ENCODE measurements at places on chromosomes 16 and 17. TPM values are rescaled to one million over a fixed set of nuclear protein-coding genes. Genes with fewer than 3 reads are reported as not detected.

DNA sequence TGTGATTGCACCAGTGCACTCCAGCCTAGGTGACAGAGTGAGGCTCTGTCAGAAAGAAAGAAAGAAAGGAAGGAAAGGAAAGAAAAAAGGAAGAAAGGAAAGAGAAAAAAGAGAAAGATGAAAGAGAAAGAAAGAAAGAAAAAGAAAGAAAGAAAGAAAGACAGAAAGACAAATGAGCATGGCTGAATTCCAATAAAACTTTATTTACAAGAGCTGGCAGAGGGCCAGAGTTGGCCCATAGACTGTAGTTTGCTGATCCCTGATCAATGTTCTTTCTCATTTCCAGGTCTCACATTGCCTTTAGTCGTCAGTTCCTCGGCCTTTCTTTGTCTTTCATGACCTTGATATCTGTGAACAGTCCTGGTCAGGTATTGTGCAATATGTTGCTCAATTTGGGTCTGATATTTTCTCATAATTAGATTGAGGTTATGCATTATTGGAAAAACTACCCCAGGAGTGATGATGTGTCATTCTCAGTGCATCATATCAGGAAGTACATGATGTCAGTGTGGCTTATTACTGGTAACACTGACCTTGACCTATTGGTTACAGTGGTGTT is 68.5 kb upstream of the MED9 start:
- H3K27me3 ChIP-seq, result no peaks in the 10 kb centered on the region
- no peak overlapping the region for H3K27ac ChIP-seq
- H3K36me3 ChIP-seq, result no peaks in the 10 kb centered on the region

GRCh38 chr16:8554881-8555280 is 35.4 kb downstream of the TMEM114 start:
- H3K27me3 ChIP-seq, result peaks cover 5% of the 10 kb centered on the region
- H3K4me3 ChIP-seq, result no peak overlapping the region
- DNase-seq, result no peak
- no peaks in the 10 kb centered on the region for H3K4me1 ChIP-seq
- H3K27ac ChIP-seq, result no peak overlapping the region
- H3K36me3 ChIP-seq, result no peaks in the 10 kb centered on the region

- no peaks in the 10 kb centered on the region for H3K27me3 ChIP-seq
- no peaks in the 10 kb centered on the region for H3K36me3 ChIP-seq
- peak; percentile 50 for DNase-seq
- H3K4me3 ChIP-seq, result no peak overlapping the region
Measured at GRCh38 chr16:17939122-17939536, 397.4 kb downstream of the NPIPA8 start.

- H3K27ac ChIP-seq, result no peak overlapping the region
- peaks cover 43% of the 10 kb centered on the region for H3K27me3 ChIP-seq
- H3K4me3 ChIP-seq, result no peak overlapping the region
Measured at GRCh38 chr17:82226809-82227628, 1.8 kb upstream of the SLC16A3 start.

DNA sequence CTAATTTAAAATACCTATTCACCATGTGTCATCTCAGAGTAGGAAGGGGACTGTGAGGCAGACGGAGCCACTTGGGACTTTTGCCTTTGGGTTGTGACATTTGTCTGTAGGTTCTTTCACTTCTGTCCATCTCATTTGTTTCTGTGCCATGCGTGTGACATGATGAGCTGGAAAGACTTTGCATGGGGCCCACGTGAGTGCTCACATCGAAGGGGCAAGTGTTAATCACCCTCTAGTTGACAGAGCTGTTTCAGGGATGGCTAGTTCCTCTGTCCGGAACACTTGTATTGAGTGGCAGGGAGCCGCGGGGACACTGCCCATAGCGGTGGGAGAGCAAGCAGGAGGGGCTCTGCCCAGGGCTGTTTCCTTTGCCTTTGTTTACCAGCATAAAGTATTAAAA is 112.0 kb downstream of the RPTOR start:
- no peak for DNase-seq
- no peaks in the 10 kb centered on the region for H3K36me3 ChIP-seq
- H3K27me3 ChIP-seq, result no peaks in the 10 kb centered on the region
- H3K4me3 ChIP-seq, result no peak overlapping the region

DNA sequence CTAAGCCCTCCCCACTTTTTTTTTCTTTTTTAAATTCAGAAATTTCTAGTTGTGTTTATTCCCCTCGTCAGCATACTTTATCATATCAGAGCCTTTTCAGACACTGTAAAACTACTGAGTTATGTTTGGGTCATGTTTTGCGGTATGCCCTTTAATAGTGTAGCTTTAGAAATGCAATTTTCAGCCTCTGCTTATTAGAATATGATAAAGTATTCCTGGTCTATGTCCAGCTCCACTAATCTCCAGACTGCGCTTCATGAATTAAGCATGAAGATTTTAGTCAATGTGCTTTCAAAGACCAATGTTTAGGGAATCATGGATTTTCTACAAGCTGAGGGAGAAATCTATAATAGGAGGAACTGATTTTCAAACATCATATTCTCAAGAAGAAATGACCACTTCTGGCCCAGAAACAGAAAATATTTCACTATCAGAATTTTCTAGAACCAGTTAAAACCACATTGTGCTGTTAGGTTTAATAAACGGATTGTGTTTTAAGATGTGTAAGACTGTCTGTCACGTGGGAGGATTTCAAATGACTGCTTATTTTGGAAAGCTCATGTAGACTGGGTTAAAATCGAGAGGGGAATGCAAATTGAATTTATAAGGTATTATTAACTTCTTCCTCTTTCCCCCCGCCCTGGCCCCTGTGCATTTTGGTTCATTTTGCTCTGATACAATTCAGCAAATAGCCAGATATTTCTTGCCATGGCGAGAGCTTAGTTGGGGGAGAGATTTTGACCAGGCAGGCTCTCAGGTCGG is 498.5 kb downstream of the WWOX start:
- H3K36me3 ChIP-seq, result no peaks in the 10 kb centered on the region
- H3K27me3 ChIP-seq, result no peaks in the 10 kb centered on the region
- H3K4me3 ChIP-seq, result no peak overlapping the region
- no peaks in the 10 kb centered on the region for H3K4me1 ChIP-seq
- no peak for DNase-seq

DNA sequence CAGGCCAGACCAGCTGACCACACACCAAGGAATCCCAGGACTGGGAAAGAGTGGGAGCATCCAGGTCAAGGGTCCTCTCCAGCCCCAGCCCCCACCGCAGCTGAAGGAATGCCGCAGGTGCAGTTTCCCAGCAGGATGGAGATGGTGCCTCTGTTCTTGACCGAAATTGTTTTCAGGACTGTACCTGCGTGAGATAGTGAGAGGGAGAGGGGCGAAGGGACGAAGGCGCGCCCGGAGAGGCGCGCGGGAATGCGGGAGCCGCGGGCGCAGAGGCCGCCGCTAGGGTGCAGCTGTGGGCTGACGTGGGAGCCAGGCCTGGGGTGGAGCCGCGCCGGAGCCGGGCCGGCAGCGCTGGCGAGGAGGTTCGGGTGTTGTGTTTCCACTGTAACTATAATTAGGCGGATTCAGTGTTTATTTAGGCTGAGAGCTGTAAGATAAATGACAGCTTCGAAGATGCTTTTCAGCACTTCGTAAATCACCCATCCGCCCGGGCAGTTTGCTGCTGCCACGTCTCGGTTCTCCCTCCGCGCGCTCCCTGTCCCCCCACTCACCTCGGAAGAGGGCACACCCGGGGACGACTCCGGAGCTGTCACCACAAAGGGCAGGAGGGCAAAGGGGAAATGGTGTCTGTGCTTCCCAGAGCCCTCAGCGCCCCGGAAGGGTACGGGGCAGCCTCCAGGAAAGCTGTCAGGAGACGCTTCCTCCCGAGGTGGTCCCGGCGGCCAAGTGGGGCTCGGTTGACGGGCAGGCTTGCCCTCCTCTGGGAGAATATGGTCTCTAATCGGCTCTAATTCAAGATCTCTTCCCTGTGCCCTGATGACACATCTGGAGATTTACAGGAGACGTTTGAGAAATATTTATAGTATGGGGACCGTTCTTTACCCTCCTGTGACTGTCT is 38.2 kb downstream of the HOXB1 start:
- no peaks in the 10 kb centered on the region for H3K36me3 ChIP-seq
- peaks cover 14% of the 10 kb centered on the region for H3K4me1 ChIP-seq
- H3K27me3 ChIP-seq, result peaks cover 34% of the 10 kb centered on the region
- peak; percentile 70 for DNase-seq
- peak overlapping the region; percentile 28 for H3K4me3 ChIP-seq

GRCh38 chr16:21301168-21301894 is 23.2 kb upstream of the CRYM start:
- peak overlapping the region; percentile 35 for H3K27ac ChIP-seq
- no peaks in the 10 kb centered on the region for H3K36me3 ChIP-seq
- H3K27me3 ChIP-seq, result peaks cover 21% of the 10 kb centered on the region
- peak overlapping the region; percentile 53 for H3K4me3 ChIP-seq
- peaks cover 9% of the 10 kb centered on the region for H3K4me1 ChIP-seq

GRCh38 chr17:64025732-64026294 is 5.4 kb upstream of the ICAM2 start:
- peaks cover 6% of the 10 kb centered on the region for H3K4me1 ChIP-seq
- no peak overlapping the region for H3K4me3 ChIP-seq
- peak; percentile 68 for DNase-seq

GRCh38 chr16:50942143-50942542 is 200.3 kb downstream of the CYLD start:
- H3K27me3 ChIP-seq, result peaks cover 2% of the 10 kb centered on the region
- DNase-seq, result no peak
- no peak overlapping the region for H3K27ac ChIP-seq
- no peaks in the 10 kb centered on the region for H3K36me3 ChIP-seq
- H3K4me3 ChIP-seq, result no peak overlapping the region

DNA sequence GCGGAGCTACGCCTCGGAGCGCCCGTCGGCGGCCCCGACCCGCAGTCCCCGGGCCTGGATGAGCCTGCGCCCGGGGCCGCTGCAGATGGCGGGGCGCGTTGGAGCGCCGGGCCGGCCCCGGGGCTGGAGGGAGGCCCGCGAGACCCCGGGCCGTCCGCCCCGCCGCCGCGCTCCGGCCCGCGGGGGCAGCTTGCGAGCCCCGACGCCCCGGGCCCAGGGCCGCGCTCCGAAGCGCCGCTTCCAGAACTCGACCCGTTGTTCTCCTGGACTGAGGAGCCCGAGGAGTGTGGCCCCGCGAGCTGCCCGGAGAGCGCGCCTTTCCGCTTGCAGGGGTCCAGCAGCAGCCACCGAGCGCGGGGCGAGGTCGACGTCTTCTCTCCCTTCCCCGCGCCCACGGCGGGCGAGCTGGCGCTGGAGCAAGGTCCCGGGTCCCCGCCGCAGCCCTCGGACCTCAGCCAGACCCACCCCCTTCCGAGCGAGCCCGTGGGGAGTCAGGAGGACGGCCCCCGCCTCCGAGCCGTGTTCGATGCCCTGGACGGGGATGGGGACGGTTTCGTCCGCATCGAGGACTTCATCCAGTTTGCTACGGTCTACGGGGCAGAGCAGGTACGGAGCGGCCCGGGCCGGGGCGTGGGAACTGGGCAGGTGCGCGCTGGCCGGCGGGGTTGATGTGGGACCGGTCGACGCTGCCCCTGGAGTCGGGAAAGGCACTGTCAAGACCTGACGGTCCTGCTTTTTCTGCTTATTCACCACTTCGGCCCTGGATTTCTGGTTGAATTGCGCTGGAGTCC is 861 bp downstream of the RAB11FIP3 start:
- peaks cover 4% of the 10 kb centered on the region for H3K36me3 ChIP-seq
- no peak overlapping the region for H3K27ac ChIP-seq
- H3K4me1 ChIP-seq, result peaks cover 25% of the 10 kb centered on the region

DNA sequence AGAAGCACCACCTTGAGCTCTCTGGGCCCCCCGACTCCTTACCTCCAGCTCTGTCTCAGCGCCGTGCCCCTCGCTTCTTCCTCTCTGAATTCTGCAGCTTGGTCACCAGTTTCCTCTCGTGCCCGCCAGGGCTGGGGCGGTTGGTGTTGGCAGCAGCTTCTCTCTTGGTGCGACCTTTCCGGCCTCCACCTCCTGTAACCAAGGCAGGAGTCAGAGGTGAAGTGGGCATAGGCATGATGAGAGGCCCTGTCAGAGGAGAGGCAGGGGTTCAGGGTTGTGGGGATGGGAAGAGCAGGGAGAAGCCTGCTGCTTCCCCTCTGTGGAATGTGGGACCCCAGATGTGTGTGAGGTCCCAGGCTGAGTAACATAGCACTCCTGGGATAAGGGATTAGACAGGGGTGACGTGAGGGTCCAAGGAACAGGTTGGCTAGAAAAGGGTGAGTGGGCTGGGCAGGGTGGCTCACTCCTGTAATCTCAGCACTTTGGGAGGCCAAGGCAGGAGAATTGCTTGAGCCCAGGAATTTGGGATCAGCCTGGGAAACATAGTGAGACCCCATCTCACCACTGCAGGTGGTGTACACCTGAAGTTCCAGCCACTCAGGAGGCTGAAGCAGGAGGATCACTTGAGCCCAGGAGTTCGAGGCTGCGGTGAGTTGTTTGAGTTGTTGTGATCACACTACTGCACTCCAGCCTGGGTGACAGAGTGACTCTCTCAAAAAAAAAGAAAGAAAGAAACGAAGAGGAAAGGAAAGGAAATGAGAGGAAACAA is 626 bp downstream of the NUPR1 start:
- DNase-seq, result no peak
- H3K4me3 ChIP-seq, result peak overlapping the region; percentile 37
- no peaks in the 10 kb centered on the region for H3K27me3 ChIP-seq
- H3K36me3 ChIP-seq, result peaks cover 2% of the 10 kb centered on the region

DNA sequence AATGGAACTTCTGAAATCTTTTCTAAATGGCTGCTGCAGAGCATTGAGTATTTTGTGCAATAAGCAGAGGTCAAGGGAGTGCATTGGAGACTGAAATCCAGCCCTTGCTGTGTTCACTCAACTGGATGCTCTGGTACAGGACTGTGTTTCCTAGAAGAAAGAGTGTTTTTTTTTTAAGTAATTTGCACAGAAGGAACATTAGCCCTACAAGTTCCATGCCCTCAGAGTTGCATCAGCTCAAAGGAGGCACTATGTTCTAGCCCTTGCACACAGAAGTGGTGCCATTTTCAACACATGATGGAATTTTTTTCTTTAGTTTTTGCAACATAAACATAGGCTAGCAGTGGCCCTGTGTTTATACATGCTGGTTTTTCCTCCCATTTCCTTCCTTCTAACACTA is 144.1 kb upstream of the HLF start:
- no peaks in the 10 kb centered on the region for H3K27me3 ChIP-seq
- no peak for DNase-seq
- H3K4me3 ChIP-seq, result no peak overlapping the region
- H3K27ac ChIP-seq, result no peak overlapping the region
- no peaks in the 10 kb centered on the region for H3K4me1 ChIP-seq

- H3K4me1 ChIP-seq, result no peaks in the 10 kb centered on the region
- H3K36me3 ChIP-seq, result no peaks in the 10 kb centered on the region
- no peak overlapping the region for H3K4me3 ChIP-seq
- DNase-seq, result no peak
- no peaks in the 10 kb centered on the region for H3K27me3 ChIP-seq
Measured at GRCh38 chr16:62548095-62548494, 511.9 kb upstream of the CDH8 start.

The SHISA6 gene
- total RNA-seq, result 3.2 TPM

The COX6A2 gene
- 131 TPM for total RNA-seq

The HS3ST6 gene
- total RNA-seq, result not detected

The PRSS22 gene
- not detected for total RNA-seq

The FKBP10 gene
- 141 TPM for total RNA-seq

The NUDT21 gene
- total RNA-seq, result 73.8 TPM

The KRT20 gene
- total RNA-seq, result not detected

The CES3 gene
- 0.22 TPM for total RNA-seq

The TRPV3 gene
- total RNA-seq, result 1.2 TPM

The SNX20 gene
- 0.75 TPM for total RNA-seq
